ENCODE measurements at places on chromosomes 11 and 22. TPM values are rescaled to one million over a fixed set of nuclear protein-coding genes. Genes with fewer than 3 reads are reported as not detected.

DNA sequence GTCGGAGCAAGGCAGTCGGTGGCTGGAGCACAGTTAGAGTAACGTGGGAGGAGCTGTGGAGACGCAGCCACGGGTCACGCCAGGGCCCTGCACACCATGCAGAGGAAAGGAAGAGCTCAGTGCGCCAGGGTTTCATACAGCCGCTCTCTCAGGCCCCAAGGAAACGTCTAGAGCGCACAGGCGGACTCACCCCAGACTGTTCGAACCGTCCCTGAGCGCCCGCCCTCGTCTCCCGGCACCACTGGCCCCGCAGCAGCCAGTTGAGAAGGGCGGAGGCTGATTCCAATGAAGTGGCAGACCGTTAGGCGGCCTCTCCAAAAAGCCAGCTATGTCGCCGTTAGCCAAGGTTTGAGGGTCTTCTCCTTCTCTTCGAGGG is 483 bp upstream of the HYLS1 start:
- DNase-seq = no peak

GRCh38 chr11:113725913-113726312 is 19.8 kb upstream of the TMPRSS5 start:
- DNase-seq = no peak

FAT3 gene
- total RNA-seq = 1.1 TPM

DNA sequence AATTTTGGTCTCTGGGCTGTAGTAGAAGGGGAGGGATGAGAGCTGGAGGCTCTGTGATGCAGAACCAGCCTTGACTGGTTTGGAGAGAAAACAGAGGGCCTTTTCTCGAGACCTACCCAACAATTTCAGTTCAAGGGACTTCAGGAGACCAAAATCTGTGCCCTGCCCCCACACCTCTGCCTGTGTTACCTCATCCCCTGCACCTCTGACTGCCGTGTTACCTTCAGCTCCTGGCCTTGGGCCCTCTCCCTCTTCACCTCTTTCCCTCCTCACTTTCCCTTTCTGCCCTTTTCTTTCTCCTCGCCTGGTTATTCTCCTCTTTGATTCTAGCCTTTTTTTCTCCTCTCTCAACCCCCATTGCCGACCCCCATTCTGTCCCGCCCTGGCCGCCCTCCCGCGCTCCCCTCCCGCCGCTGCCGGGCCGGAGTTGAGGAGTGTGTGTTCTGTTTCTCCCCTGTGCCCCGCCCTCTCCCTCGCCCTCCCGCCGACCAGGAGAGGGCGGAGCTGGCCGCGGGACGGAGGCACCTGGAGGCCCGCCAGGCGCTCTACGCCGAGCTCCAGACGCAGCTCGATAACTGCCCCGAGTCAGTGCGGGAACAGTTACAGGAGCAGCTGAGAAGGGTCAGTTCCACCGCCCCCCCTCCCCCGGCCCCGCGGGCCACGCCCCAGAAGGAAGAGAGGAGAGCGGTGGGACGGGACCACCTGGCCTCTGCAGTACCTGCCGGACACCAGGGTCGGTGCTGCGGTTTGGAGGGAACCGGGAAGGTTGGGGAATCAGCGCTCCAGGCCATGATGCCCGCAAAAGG is 27.2 kb downstream of the PHLDB1 start:
- DNase-seq = no peak

DNA sequence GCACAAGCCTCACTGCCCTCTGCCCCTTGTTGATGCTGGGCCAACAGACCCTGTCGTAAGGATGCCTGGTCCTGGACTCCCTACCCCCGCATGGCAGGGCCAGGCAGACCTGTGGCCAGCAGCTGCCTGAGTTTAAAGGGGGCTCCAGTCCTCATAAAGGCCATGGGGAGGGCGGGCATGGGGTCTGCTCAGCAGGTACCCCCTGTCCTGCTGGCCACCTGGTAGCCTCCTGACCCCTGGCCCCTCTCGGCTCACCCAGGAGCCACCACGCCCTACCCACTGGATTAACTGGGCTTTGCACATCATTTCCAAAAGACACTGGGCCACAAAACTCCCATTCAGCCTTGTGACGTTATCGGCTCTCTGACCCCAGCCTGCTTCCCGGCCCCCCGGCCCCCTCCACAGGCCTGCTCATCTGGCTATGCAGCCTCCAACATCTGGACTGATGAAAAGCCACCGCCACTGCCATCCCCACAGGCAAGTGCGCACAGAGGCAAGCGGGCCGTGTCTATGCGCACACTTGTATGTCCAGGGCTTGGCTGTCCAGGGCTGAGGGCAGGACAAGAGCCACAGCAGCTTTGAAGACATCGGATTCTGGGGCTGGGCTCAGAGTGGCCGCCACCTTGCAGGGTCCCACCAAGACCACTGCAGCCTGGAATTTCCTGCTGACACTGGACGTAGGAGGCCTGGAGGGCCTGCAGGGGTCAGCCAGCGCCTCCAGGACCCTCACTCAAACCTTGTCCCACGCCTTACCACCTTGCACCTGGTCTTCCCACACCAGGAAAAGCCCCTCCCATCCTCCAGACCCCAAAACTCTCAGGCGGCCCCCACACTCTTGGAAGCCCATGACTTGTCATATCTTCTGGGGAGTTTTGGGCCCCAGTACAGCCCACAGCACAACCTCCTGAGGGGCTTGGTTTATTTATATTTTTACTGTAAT is 48.7 kb downstream of the IGF2 start:
- no peak for DNase-seq

SMC1B gene
- total RNA-seq = not detected

GRCh38 chr11:92225568-92226330 is 1.1 kb downstream of the FAT3 start:
- DNase-seq = peak; percentile 51

GRCh38 chr22:26170112-26170492 is 840 bp downstream of the SEZ6L start:
- no peak for DNase-seq

GRCh38 chr11:3675971-3676370 is 4.8 kb upstream of the CHRNA10 start:
- no peak for DNase-seq

GRCh38 chr11:79182794-79183193 is 258.0 kb downstream of the TENM4 start:
- no peak for DNase-seq

DNA sequence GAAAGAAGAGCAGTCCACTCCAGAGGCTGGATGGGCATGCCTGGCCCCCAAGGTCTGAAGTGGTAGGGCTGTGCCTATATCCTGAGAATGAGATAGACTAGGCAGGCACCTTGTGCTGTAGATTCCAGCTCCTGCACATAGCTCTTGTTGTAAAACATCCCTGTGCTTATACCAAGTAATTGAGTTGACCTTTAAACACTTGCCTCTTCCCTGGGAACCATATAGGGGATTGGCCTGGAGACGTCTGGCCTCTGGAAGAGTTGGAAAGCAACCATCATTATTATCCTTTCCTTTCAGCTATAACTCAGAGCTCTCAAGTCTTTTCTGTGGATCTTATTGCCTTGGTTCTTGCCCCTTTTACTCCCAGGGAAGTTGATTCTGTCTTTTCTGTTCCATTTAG is 15.1 kb downstream of the LIMK2 start:
- no peak for DNase-seq

GRCh38 chr11:71429701-71430100 is 18.5 kb downstream of the DHCR7 start:
- DNase-seq = no peak

LGR4 gene
- total RNA-seq = 59.3 TPM

DNA sequence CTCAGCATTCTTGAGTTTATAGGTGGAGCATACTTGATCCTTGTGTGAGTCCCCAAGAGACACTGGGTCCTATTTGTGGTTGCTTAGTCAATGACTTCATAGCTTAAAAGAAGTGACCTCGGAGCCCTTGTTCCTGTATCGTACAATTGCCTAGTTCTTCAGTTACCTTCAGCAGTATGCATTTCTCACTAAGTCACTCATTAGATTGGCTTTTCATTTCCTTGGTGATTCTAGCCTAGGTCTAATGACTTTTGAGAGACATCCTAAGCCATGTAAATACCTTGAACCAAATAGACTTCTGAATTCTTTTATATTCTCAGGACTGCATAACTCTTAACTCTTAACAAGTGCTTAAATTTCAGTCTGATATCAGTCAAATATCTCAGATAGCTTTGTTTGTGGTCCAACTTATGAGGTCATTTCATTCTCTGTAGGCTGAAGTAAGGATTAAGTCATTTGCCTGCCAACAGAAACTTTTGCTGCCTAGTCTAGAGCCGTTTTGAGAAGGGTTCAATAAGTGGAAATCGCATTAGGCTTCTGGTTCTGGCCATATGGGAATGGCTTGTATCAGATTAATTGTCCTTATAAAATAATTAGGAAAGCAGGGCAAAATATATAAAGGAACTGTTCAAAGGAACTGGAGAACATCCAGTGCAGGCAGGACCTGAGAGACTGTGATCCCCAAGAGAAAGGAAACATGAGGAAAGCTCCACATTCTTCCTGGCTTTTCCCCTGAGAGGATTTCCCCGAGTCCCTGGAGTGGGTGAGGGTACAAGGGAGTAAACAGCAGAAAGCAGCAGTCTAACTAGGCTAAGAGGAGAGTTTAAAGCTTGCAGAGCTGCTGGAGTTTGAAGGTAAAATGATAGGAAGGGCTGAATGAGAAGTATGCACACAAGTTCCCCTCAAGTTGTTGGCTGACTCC is 39.9 kb downstream of the TRAF6 start:
- DNase-seq = peak; percentile 83

DNA sequence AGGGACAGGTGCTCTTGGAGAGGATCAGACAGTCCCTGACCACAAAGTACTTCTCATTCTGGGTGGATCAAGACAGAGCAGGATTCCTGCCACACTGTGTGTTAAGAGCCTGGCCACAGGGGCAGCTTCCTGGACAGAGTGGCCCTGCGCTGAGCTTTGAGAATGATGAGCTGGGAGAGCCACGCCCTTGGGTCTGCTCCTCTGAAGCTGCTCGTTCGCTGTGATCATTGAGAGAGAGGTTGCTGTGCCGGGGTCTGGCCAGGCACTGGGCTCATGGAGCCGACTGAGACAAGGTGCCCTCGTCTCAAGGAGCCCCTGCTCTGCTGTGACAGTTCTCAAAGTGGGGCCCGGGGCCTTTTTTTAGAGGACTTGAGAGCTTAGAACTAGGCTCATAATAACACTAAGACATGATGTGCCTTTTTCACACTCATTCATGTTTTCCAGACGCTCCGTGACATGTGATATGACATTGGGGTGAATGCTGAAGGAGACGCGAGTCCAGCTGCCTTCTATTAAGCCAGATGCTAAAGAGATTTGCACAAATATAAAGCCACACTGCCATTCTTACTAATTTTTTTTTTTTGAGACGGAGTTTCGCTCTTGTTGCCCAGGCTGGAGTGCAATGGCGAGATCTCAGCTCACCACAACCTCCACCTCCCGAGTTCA is 1.6 kb upstream of the MFRP start:
- DNase-seq = no peak

DNA sequence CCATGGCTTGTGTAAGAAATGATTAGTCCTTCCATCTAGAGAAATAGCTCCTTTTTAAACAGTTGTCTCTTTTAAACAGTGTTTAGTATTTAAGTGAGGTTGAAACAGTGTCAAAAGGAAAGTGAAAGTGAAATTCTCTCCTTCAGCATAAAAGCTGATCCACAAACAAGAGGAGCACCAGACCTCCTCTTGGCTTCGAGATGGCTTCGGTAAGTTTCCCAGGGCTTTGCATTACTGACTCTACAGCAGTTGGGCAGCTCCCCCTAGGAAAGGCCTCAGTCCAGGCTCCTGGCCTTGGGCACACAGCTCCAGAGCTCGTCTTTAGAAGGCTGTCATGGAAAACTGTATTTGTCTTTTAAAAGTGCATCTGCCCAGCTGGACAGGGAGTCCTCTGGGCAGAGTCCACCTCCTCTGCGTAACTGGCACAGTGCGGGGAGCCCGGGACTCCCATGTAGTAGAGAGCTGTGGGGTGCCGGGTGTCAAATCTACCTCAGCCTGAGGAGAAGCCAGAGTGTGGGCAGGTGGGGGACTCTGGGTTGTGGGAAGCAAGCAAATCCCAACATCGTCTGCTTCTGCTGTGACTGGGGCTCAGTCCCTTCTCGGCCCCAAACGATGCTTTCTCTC is at the start of gene PLAAT4:
PLAAT4 (plus strand) TSS at position 140 of the 624 bp plus-strand sequence; CDS start at position 201, 61 bp downstream.
- peak; percentile 57 for DNase-seq

- peak; percentile 52 for DNase-seq
Observed at GRCh38 chr11:130124096-130124495, 35.5 kb upstream of the ST14 start.

DNA sequence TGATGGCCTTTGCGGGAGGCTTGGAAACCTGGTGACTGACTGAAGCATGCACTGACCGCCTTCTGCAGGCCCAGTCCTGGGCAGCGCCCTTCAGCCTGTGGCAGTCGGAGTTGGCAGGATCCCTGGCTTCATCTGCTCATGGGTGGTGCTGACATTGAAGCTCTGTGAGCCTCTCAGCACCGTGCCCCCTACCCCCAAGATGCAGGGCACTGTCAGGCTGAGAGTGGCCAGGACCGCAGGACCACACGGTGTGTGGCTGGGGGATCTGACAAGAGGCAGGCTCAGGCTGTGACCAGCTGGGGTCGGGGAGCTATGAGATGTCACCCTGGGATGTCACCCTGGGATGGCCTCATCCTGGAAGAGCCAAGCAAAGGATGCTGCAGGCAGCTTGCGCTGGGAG is 32.7 kb downstream of the TBC1D22A start:
- DNase-seq = no peak

OR10A3 gene
- not detected for total RNA-seq

- DNase-seq = no peak
Observed at GRCh38 chr11:71565263-71565662, at the start of gene KRTAP5-10. Gene KRTAP5-10, plus strand, starts transcription at chr11:71565563. Its CDS starts 25 bp downstream, at chr11:71565588.

YPEL4 gene
- total RNA-seq = not detected

- DNase-seq = no peak
Observed at GRCh38 chr11:71144736-71145135, 107.6 kb downstream of the SHANK2 start.

GRCh38 chr11:22407921-22408320 is 69.7 kb downstream of the SLC17A6 start:
- DNase-seq = no peak

DNA sequence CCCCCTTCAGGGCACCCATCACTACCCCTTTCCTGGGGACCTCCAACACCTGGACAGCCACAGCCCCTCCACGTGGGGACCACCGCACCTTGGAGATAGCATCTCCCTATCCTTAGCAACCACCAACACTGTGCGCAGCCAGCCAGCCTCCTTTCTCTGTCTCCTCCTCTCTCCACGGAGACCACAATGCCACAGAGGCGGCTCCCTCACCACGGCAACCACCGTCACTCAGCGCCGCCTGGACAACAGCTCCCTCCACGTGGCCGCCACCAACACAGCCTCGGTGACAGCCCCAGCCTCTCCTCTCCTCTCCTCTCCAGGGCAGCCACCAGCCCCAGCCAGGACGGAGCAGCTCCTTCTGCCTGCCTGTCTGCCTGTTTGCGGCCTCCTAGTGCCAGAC is 10.5 kb downstream of the ELFN2 start:
- no peak for DNase-seq

GRCh38 chr22:38755911-38756532 is at the start of gene SUN2:
Gene SUN2, minus strand, starts transcription at chr22:38755998. Its CDS starts 3,370 bp downstream, at chr22:38752628.
- peak; percentile 91 for DNase-seq

UBE2L3 gene
- total RNA-seq = 69.3 TPM

GRCh38 chr11:69115586-69116560 is 39.9 kb upstream of the SMIM38 start:
- DNase-seq = no peak

TTC36 gene
- total RNA-seq = 0.69 TPM

DNA sequence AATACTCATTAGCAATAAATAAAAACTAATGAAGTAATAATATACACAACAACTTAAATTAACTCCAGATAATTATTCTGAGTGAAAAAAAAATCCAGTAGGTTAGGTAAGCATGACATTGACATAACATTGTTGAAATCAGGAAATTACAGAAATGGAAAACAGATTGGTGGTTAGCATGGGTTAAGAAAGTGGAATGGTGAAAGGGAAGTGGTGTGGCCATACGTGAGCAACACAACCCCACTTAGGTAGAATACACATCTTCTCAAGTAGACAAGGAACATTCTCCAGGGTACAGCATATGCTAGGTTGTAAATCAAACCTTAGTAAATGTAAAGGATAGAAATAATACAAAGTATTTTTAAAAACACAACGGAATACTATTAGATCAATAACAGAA is 30.2 kb upstream of the CLTCL1 start:
- no peak for DNase-seq
